ENCODE measurements at places on chromosomes 5 and 9. TPM values are rescaled to one million over a fixed set of nuclear protein-coding genes. Genes with fewer than 3 reads are reported as not detected.

- no peak for DNase-seq
Observed at GRCh38 chr9:110846215-110846614, 177.6 kb downstream of the MUSK start.

GRCh38 chr5:174327317-174327864, 281.9 kb downstream of the NSG2 start:
- DNase-seq, result peak; percentile 64

- no peak for DNase-seq
Observed at GRCh38 chr5:24819841-24820240, 175.1 kb upstream of the CDH10 start.

DNA sequence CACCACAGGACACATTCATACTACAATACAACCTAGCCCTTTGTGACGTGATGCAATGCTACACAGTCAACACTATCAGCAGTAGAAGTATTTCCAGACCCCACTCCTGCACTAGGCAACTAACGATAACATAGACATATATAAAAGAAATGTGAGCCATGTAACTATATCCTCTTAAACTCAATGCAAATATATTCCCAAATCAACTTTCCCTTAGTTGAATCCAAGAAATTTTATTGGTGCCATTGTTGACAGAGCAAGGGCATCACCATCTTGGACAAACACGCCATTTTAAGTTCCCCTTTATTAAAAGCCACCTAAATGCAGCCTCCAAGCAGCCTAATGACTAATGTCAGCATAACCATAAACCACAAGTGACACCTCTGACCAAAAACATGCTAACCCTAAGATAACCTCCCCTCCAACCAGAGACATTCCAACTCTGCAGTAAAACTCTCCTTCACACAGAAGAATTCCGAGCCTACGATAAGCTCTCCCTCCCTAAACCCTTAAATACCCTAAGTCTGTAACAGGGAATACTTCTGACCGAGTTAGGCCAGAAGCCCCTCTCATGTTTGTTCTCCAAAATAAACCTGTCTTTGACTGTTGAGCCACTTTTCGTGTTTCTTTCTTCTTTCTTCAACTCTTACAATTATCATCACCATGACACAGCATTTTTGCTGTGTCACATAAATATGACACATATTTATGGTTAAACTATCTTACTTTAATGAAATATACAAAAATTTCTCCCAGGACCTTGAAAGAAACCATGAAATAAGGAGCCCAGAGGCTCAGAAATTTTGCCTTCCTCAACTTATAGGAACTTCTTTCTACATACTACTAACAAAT, 1497.8 kb downstream of the EFNA5 start:
- no peak for DNase-seq

The PCDHA9 gene
- not detected for total RNA-seq

The MORN5 gene
- not detected for total RNA-seq

All from activated naive CD8-positive, alpha-beta T cell treated with anti-CD3 and anti-CD28 coated beads, Interleukin-2, amount 10 ng/mL, durations not matched to agents 7 days and 5 days (primary cell).